CD4-positive, alpha-beta T cell (primary cell): ENCODE measurements at places on chromosomes 2 and 18. TPM values are rescaled to one million over a fixed set of nuclear protein-coding genes. Genes with fewer than 3 reads are reported as not detected.

DNA sequence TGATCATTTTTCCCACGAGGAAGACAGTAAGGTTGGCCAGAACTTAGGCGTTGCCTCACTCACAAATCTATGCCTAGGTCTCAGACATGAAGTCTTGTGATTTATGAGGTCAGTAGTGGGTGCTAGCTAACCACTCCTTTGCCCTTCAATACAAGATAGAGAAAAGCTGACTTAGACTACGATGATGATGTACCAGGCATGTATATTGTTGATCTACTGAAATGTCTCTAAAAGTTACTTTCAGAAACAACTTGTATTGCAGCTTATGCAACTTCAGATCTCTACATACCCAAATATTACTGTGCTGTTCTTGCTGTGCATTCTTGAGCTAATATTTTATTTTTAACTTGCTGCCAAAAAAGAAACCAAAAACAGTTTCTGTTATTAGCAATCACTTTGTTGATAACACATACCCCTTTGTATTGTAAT is 30.6 kb downstream of the MAPRE2 start:
- DNase-seq, result no peak

DNA sequence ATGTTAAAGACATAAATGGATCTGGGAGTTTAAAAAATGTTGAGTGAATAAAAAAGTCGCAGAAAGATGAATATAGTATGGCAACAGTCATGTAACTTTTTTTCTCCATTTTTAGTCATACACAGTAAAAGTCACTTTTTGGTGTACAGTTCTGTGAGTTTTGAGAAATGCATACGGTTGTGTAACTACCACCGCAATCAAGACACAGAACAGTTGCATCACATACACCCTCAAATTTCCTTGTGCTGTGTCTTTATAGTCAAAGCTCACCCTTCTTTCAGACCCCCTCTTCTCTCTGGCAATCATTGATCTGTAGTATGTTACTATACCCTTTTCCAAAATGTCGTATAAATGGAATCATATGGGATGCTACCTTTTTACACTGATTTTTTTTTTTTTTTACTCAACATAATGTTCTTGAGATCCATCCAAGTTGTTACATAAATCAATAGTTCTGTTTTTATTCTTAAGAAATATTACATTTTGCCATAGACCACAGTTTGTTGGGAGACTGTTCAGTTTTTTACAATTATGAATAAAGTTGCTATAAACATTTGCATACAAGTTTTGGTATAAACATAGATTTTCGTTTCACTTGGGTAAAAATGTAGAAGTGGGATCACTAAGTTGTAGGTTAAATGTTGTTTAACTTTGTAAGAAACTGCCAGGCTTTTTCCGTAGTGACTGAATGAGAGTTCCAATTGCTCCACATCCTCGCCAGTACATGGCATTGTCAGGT is 35.4 kb upstream of the AGFG1 start:
- no peak for DNase-seq

DNA sequence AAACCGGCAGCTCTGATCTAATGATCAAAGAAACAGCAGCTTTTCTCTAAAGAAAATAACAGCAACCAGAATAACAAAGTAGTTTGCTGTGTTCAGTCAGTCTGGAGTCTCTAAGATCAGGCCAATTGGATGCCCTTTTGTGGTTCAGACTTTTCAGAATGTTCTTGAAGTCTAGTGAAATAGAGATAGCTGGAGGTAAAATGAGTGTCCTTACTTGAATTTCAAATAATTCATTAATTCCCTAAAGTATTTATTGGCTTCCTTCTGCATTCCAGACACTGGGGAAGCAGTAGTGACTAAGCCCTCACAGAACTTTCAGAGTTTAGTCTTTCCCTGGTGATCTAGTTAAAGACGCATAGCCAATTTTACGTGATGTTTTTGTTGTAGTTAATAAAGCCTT is 58.7 kb downstream of the C18orf54 start:
- DNase-seq, result no peak

The CYP27A1 gene
- total RNA-seq, result 0.28 TPM

- no peak for DNase-seq
These were observed 223.9 kb downstream of the CDCA7 start for GRCh38 chr2:173578404-173579107.

- DNase-seq, result no peak
These were observed 24.8 kb downstream of the RAB27B start for GRCh38 chr18:54852780-54853675.

GRCh38 chr2:176780348-176780747 is 432.2 kb upstream of the HNRNPA3 start:
- no peak for DNase-seq

The OR6B2 gene
- not detected for total RNA-seq
